Activated CD4-positive, alpha-beta memory T cell treated with anti-CD3 and anti-CD28 coated beads for 36 hours (primary cell): ENCODE measurements at places on chromosomes 5 and 9. TPM values are rescaled to one million over a fixed set of nuclear protein-coding genes. Genes with fewer than 3 reads are reported as not detected.
A peak's percentile ranks its signal among the peaks of the same experiment; 100 is the strongest.

Gene PCDHA9
- not detected for total RNA-seq

Gene DAB2
- not detected for total RNA-seq

Gene PPP2CA
- 144 TPM for total RNA-seq

Gene SHC3
- not detected for total RNA-seq

DNA sequence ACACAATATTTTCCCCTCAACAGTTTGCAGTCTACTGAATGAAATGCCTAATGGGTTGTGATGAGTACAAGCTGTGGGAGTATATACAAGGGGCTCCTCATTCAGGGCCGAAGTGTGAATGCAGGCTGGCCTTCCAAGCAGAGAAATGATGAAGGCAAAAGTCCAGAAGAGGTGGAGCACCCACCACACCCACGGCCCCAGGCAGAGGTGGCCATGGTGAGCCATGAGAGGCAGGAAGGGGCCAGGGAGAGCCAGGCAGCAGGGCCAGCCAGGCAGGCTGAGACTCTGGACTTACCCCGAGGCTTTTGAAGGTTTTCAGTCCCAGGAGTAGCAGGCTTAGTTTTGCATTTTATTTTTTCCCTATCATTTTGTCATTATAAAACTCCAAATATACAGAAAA lies 218.1 kb downstream of the AUH start:
- H3K4me3 ChIP-seq = no peak overlapping the region
- peaks cover 36% of the 10 kb centered on the region for H3K4me1 ChIP-seq
- peaks cover 3% of the 10 kb centered on the region for H3K36me3 ChIP-seq
- H3K27me3 ChIP-seq = peaks cover 2% of the 10 kb centered on the region

DNA sequence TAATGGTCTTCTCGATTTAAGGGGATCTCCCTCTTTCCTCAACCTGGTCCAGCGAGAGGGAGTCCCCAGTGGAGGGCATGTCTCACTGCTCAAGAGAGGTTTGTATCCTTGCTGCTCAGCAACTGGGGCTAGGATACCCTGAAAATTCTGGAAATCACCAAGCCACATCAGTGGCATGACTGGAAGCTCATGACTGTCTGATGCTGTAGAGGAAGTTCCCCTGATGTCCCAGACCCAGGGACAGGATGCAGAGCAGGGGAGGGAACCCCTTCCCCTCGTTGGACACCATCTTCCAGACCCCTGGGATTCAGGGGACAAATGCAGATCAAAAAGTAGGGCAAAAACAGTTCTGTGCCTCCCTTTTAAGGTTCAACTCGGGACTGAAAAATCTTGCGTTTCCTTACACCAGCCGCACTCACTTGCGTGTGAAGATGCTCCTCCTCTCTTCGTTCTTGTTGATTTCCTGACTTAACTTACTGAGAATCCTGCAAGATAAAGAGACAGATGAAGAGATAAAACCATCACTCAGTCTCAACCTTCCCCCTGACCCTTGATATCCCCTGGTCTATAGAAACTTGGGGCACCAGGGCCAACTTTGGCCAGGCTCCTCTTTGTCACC lies 22.1 kb downstream of the LCP2 start:
- DNase-seq = peak; percentile 66
- H3K4me3 ChIP-seq = peak overlapping the region; percentile 45
- peaks cover 69% of the 10 kb centered on the region for H3K36me3 ChIP-seq
- H3K27me3 ChIP-seq = no peaks in the 10 kb centered on the region
- H3K4me1 ChIP-seq = peaks cover 89% of the 10 kb centered on the region

GRCh38 chr5:125326150-125326510 lies 579.7 kb upstream of the ZNF608 start:
- H3K27me3 ChIP-seq = no peaks in the 10 kb centered on the region
- no peaks in the 10 kb centered on the region for H3K4me1 ChIP-seq
- DNase-seq = no peak

- DNase-seq = no peak
- no peaks in the 10 kb centered on the region for H3K4me1 ChIP-seq
- H3K4me3 ChIP-seq = no peak overlapping the region
- no peaks in the 10 kb centered on the region for H3K27me3 ChIP-seq
- H3K27ac ChIP-seq = no peak overlapping the region
These were observed 121.1 kb upstream of the SLC25A48 start for GRCh38 chr5:135713161-135713915.

- DNase-seq = no peak
- no peak overlapping the region for H3K27ac ChIP-seq
- H3K36me3 ChIP-seq = no peaks in the 10 kb centered on the region
- peaks cover 49% of the 10 kb centered on the region for H3K27me3 ChIP-seq
These were observed 455 bp downstream of the OLFM1 start for GRCh38 chr9:135087899-135088347.

DNA sequence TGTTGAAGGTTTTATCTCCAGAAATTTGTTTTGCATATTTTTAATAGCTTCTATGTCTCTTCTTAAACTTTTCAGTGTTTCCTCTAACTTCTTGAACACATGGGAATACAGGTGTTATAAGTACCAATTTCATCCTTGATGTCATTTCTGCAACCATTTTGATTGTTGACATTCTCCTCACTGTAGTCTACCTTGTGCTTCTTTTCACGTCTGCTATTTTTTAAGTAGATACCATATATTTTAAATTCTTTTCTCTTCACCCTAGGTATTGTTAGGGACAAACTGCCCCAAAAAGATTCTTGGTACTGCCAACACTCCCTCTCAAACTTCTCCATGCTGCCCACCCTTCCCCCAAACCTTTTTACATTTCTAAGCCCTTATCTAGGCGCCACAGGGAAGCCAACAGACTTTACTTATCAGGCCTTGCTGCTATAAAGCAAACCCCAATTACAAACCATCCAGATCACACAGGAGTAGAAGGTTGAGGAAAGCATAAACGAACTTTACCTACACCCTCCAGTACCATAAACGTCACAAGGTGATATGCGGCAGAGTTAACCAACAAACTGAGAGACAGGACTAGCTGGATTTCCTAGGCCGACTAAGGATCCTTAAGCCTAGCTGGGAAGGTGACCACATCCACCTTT lies 1165.3 kb downstream of the TAF11L14 start:
- H3K4me1 ChIP-seq = no peaks in the 10 kb centered on the region
- H3K36me3 ChIP-seq = no peaks in the 10 kb centered on the region

- no peak for DNase-seq
- H3K4me1 ChIP-seq = peaks cover 100% of the 10 kb centered on the region
- peaks cover 80% of the 10 kb centered on the region for H3K36me3 ChIP-seq
- H3K27me3 ChIP-seq = no peaks in the 10 kb centered on the region
- H3K4me3 ChIP-seq = peak overlapping the region; percentile 60
- peak overlapping the region; percentile 94 for H3K27ac ChIP-seq
These were observed 13.0 kb downstream of the TNIP1 start for GRCh38 chr5:151067632-151068432.

DNA sequence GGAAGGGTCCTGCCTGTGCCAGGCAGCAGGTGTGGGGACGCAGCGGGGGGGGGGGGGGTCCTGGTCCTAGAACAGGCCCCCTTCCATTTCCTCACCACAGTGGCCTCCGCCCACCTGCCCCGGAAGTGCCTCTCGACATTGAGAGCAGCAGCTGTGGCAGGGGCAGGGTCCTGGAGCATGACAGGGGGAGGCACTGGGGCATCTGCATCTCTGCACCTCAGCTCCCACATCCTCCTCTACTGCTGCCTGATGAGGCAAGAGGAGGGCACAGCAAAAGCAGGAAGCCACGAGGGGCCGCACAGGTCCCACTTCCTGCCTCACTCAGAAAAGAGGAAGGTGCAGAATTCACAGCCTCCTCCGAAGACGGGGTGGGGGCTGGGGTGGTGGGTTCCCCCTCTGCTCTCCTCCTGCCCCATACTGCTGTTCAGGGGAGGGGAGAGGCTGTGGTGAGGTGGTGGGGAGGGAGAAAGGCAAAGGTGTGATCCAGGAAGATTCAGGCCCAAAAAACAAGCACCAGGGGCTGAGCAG lies 14.8 kb downstream of the AKNA start:
- DNase-seq = peak; percentile 92
- H3K36me3 ChIP-seq = peaks cover 66% of the 10 kb centered on the region
- peak overlapping the region; percentile 68 for H3K4me3 ChIP-seq
- H3K4me1 ChIP-seq = peaks cover 84% of the 10 kb centered on the region
- H3K27me3 ChIP-seq = no peaks in the 10 kb centered on the region
- peak overlapping the region; percentile 98 for H3K27ac ChIP-seq
